ENCODE measurements at places on chromosomes 16 and 17.
A peak's percentile ranks its signal among the peaks of the same experiment; 100 is the strongest.

DNA sequence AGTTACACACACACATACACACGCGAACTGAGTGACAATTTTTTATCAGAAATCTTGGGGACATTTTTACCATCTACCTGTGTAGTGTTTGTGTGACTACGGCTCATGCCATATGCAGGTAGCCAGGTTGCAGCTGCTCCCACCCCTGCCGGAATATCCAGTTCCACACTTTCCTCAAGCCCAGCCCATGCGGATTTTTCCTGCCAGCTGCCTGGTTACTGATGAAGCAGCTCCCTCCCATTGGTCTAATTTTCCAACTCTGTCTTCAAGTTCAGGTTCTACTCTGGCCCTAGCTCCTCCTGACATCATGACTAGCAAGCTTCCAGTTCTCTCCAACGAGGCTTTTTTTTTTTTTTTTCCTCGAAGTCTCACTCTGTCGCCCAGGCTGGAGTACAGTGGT, 4.8 kb downstream of the GSG1L2 start:
- DNase-seq, result no peak

DNA sequence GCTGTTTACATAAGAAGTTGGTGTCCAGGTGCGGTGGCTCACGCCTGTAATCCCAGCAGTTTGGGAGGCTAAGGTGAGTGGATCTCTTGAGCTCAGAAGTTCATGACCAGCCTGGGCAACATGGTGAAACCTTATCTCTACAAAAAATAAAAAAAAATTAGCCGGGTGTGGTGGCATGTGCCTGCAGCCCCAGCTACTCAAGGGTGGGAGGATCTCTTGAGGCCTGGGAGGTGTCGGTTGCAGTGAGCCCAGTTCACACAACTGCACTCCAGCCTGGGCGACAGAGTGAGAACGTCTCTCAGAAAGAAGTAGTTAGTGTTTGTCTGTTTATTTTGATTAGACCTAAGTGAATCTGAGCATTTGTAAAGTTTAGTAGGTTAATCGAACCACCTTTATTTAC, 12.8 kb downstream of the DDX19A start:
- DNase-seq, result no peak

- DNase-seq, result no peak
Observed at GRCh38 chr17:1197379-1197778, 17.6 kb upstream of the ABR start.

GRCh38 chr16:11254913-11255736, 879 bp downstream of the SOCS1 start:
- DNase-seq, result peak; percentile 70

GRCh38 chr17:63447471-63448009, 1.4 kb upstream of the CYB561 start:
- DNase-seq, result peak; percentile 66

DNA sequence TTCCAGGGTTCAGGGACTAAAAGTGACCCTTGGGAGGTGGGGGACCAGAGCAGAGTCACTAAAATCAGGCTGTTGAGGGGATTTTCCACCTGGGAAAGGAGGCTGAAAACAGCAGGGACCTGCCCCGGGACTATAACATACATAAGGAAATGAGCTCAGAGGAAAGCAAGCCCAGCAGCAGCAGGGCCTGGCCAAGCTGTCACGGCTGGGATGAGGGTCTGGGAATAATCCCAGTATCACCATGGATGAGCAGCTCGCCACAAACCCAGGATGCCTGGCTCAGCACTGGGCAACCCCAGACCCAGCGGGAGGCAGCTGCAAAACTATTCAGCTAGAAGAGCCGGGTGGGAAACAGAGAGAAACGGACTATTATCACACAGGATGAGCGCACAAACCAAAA, 72.4 kb downstream of the RPH3AL start:
- no peak for DNase-seq

DNA sequence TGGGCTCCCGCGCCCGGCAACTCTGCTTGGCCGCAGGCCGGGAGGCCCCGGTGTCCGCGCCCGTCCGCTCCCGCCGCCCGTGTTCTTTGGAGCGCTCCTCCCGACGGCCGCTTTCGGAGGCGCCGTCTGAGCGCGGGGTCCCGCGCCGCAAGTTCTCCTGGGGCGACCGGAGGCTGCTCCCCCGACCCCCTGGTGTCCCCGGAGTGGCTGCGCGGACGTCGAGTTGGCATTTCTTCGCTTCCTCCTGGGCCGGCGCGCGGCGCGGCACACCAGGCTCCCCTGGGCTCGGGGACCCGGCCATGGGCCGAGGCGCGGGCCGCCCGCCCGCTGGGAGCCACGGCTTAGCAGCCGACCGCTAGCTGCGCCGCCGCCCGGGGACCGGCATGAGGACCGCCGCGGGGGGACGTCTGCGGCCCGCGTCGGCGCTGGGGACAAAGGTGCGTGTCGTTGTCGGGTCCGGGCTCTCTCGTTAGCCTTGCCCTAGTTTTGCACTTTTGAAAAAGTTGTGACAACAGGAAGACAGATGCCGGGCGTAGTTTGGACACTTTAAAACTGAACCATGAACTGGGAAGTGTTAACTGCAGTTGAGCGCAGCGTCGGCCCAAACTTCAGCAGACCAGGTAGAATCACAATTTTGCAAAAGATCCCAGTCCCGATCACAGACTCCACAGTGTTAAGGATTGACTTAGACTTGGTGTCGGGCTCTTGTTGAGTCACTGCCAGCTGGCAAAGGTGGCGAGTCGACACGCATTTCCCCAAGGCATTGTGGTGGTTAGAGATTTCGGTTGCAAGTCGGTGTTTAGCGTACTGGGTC, 700 bp downstream of the UBN1 start:
- DNase-seq, result peak; percentile 55

- DNase-seq, result peak; percentile 67
Observed at GRCh38 chr16:71255721-71256120, 25.2 kb upstream of the HYDIN start.
